ENCODE measurements at places on chromosomes 3 and 15.

DNA sequence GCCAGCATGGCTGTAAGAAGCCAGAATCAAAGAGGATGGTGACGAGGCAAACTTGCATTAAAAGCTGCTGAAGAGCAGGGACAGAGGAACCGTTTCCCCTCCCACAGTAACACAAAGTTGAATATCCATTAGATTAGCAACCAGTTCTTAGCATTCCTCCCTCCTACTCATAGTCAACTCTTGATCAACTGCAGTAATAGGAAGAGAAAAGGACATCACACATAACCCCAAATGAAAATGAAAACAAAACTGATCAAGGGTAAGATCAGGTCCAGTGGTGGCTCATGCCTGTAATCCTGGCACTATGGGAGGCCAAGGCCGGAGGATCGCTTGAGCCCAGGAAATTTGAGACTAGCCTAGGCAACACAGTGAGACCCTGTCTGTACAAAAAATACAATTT lies 165.2 kb downstream of the GREM1 start:
- DNase-seq, result no peak

GRCh38 chr3:59163953-59164352 lies 114.1 kb upstream of the CFAP20DC start:
- DNase-seq, result no peak

- DNase-seq, result no peak
Observed at GRCh38 chr15:73386886-73387506, 18.2 kb upstream of the HCN4 start.

DNA sequence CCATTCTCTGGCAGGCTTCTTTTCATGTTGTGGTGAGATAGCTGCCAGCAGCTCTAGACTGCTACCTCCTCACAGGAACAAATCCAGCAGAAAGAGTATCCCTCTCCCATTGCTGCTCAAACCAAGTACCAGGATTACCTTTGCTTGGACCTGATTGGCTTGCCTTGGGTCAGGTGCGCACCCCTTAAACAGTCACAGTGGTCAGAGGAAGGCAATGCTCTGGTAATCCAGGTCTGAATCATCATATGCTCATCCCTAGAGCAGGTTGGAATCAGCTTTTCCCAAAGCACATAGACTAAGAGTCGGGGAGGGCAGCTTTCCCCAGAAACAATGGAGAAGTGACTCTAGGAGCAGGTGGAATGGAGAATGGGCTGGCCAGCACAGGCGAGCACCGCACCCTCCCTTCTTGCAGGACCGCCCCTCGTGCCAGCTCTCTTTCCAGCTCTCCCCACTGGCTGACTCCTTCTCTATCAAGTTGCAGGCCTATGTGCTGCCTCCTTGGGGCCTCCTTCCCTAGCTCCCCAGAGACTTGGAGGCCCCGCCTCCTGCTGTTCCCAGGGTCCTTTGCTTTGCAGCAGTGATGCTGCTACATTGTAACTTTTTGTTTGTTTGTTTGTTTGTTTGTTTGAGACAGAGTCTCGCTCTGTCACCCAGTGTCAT lies 29.9 kb upstream of the ADPGK start:
- no peak for DNase-seq

DNA sequence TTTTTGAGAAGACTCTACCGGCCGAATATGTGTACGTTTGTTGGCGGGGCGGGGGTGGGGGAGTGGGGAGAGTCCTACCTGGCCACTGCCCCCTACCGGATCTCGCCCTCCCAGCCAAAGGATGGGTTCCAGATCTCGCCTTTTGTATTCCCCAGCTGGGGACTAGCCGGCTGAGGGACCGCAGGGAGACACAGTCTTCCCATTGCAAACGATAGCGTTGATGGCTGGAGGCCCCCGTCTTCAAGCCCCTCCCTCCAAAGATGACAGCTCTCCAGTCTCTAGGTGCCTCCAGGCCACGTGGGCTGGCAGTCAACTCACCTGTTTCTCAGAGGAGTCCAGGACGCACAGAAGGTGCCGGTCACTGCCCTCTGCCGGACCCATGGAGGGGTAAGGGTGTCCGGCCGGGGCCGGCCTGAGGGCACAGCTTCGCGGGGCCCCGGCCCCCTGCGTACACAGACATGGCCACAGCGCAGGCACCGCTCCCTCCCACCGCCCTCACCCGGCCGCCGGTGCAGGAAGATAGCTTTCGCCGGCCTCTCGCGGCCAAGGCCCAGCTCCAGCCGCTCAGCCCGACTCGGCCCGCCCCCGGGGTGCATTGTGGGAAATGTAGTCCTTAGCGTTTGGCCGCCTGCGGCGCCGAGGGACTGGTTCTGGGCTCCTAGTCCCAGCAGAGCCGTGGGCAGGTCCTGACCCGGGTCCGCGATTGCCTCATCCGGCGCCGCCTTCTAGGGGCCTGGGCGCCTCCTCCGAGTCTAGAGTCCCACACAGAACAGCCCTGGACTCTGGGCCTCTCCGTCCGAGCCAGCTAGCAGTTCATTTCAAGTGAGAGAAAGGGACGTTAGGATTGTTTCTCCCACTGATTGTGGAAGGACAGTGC lies at the start of gene MON1A:
MON1A (minus strand) TSS at position 521 of the 877 bp plus-strand sequence. CDS start 16,465 bp downstream, outside the sequence.
- DNase-seq, result peak; percentile 86

GRCh38 chr3:30583973-30584372 lies 22.4 kb upstream of the TGFBR2 start:
- no peak for DNase-seq

- no peak for DNase-seq
Observed at GRCh38 chr3:72126441-72127223, 341.7 kb upstream of the PROK2 start.

DNA sequence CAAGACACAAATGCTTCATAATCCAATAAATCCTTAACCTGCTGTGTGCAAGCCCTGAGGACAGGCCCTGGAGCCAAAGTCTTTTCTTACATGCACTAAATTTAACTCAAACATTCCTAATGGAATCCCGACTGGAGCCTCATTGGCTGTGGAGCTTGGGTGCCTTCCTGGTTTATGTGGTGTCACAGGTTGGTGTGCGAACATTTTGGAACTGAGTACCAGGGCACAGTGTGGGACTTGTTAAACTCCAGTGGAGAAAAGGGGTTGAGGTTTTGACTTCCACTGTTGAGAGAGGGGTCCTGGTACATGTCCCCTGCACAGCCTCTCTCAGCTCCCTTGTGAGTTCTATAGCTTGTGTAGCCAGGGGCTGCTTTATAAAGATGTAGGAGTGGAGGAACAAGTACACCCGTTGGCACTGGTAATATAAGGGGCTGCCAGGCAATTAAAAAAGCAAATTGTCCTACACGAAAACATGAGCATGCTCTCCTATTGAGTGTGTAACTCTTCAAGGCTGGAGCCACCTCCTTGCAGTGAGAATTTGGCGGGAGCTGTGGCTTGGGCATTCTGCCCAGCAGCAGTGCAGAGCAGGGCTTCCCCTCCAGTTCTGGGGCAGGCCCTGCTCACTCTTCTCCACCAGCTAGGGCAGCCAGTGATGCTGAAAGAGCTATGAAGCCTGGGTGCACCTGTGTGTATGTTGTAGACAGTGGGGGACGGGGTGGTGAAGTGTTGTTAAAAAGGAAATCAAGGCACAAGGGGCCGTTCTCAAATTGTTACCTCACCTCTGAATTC lies 218.1 kb downstream of the CLSTN2 start:
- DNase-seq, result no peak

DNA sequence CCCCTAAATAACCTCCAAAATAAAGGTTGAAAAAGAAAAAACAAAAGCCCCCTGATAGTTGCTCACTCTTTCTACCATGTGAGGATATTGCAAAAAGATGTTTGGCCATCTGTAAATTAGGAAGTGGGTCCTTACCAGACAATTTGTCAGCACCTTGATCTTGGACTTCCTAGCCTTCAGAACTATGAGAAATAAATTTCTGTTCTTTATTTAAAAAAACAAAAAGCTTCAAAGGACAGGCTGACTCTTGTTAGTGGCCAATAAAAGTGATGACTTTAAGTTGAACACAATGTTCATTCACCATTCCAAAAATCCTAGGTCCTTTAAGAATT lies 103.5 kb downstream of the CBLB start:
- DNase-seq, result no peak

DNA sequence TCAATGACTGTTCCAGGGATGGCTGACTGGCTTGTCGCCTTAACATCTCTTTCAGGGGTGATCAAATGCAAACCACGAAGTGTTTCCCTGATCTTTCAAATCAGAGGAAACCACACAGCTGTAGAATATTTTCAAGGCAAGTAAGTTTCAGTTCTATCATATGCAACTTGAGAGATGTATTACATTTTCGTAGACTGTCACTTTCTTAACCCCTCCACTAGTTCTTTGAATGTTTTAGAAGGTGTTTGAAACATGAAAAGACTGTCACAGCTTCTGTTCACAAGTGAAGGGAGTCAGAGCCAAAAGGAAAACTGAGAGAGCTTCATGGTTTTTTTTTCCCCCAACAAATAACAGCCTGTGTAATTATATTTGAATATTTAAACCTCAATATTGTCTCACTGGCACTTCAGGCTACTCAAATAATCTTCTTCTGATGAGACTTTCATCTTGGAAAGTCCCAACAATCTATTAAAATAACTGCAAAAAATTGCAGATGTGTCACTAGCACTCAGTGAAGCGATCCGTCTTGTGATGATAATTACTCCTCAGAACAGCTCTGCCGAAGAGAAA lies 25.9 kb upstream of the CAPN7 start:
- no peak for DNase-seq

DNA sequence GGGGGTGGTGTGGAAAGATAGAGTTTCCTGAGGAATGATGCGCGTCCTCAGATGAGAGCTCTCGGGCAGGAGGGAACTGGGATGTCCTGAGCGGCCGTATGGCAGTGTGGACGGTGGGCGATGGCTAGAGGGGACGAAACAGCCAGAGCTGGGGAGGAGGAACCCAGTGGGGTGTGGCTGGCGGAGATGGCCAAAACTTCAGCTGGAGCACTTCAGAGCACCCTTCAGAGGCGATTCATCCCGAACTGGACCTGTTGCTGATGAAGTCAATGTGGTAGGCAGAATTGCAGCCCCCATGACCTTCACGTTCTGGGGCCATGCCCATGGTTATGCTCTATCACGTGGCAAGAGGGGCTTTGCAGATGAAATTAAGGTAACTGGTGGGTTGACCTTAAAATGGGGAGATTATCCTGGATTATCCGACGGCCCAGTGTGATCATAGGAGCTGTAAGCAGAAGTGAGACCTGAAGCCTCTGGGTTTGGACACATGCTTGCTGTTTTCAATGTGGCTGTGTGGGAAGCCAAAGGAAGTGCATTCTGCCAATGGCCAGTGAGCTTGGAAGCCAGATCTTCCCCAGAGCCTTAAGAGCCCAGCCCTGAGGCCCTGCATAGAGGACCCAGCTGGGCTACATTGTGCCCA lies 52.3 kb downstream of the ATP1B3 start:
- no peak for DNase-seq

DNA sequence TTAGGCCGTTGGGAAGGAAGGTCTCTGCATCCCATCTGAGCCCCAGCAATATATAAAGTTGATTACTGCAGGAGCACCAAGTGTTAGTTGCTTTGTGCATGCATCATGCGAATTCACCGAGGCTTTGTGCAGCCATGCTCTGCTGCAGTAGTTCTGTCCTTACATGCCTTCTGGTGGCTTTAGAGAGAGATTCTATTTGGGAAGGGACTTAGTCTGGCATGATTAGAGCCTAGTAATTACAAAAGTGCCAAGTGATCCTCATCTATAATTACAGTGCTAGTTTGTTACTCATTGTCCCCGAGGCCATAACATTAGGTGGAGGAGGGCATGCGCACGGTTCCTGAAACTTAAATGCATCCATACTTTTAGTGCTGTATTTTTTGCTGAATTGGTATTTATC lies 353.6 kb downstream of the CNTN4 start:
- DNase-seq, result no peak

- no peak for DNase-seq
Observed at GRCh38 chr3:157117875-157118654, 41.9 kb downstream of the CCNL1 start.

DNA sequence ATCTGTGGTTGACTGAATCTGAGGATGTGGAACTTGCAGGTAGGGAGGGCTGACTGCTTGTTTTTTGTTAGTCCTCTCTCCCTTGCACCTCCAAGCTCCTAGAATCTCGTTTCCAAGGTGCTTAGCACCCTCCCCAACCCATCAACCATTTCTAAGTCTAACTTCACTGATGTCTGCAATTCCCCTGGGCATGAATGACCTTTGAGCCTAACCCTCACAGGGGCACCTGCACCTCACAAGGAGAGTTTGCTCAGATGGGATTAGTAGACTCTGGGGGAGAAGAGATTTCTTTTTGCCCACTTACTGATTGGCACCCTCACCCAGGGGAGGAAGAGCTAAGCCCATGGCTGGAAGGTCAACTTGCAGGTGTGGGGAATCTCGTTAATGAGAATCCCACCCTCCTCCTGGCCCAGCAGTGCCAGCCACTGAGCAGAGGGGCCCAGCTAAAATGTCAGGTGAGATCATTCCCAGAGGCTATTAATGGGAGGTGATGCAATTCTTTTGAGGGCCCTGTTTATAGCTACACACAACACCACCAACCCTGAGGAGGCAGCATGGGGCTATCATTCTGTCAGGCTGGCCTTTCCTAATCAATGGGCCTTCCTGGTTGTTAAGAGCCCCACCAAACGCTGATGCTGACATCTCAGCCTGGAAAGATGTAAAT lies 81.6 kb upstream of the HERC1 start:
- DNase-seq, result no peak

DNA sequence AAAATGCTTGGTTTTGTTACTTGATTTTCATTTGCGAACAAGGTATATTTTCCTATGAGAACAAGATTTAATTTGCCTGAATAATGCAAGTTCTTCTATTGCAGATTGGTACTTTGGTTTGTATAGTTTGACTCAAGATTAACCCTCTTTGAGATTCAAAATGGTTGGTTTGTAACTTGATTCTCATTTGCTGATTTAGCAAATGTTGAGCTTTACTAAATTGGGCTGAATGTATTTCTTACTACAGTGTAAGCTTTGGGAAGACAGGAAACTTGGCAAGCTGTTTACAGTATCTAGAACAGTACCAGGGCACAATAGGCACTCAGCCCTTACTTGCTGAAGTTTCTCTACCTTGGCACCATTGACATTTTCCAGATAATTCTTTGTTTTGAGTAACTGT lies 3.7 kb upstream of the SYNPR start:
- no peak for DNase-seq

GRCh38 chr3:131299836-131300235 lies 81.7 kb upstream of the NUDT16 start:
- no peak for DNase-seq

DNA sequence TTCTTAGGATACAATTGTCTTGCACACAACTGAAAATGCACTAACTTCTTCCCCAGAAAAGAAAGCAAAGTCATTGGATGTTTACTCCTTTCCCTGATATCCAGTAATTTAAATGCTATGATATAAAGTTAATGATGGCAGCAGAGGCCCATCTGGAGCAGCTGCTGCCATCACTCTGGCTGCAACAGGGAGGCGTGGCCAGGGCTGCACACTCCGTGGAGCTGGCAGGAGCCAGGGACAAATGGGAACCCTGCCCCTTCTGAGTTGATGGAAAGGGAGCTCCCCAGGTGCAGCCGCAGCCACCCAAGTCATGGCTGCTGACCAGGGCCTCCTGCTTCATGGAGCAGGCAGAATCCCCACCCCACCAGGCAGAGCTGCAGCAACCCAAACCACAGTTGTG lies 72.6 kb upstream of the ALDH1A3 start:
- DNase-seq, result no peak

DNA sequence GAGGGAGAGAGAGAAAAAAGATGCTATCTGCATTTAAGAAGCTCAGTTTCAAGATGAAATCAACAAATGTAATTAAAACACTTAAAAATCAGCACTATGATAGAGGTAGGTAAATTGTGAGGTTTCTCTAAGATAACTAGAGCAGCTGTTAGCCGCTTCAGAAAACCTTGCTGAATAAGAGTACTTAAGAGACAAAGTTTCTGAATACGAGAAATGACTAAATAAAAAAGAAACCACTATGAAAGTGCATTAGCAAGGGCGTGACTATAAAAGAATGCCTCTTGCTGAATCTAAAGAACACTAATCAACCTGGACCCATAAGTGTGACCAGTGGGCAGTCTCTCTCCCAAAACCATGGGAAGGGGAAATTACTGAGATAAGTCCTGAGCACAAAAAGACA lies 41.8 kb downstream of the IQCB1 start:
- DNase-seq, result no peak
